ENCODE measurements at places on chromosomes 4 and X.

DNA sequence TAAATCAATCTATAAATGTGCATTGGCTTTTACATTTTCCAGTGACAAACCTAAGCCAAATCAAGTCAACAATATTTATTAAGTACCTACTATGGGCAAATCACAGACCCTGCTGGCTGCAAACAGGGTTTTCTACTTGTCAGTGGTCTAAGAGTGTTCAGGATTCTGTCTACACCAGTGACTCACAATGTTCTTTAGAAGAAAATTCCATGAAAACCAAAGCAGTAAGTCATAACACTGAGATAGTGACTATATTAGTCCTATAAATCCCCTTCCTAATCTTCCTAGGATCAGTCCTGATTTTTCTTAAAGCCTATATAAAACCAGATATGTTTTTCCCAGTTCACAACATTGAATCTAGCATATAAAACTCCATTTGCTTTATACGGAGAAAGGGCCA is 69.7 kb downstream of the PPP3CA start:
- H3K27ac ChIP-seq = no peak overlapping the region
- no peak for DNase-seq
- H3K36me3 ChIP-seq = no peaks in the 10 kb centered on the region
- no peaks in the 10 kb centered on the region for H3K27me3 ChIP-seq
- peaks cover 10% of the 10 kb centered on the region for H3K4me1 ChIP-seq

- DNase-seq = no peak
- no peaks in the 10 kb centered on the region for H3K4me1 ChIP-seq
- H3K27me3 ChIP-seq = no peaks in the 10 kb centered on the region
- H3K4me3 ChIP-seq = no peak overlapping the region
These were observed 17.9 kb downstream of the OCRL start for GRCh38 chrX:129557844-129558480.

DNA sequence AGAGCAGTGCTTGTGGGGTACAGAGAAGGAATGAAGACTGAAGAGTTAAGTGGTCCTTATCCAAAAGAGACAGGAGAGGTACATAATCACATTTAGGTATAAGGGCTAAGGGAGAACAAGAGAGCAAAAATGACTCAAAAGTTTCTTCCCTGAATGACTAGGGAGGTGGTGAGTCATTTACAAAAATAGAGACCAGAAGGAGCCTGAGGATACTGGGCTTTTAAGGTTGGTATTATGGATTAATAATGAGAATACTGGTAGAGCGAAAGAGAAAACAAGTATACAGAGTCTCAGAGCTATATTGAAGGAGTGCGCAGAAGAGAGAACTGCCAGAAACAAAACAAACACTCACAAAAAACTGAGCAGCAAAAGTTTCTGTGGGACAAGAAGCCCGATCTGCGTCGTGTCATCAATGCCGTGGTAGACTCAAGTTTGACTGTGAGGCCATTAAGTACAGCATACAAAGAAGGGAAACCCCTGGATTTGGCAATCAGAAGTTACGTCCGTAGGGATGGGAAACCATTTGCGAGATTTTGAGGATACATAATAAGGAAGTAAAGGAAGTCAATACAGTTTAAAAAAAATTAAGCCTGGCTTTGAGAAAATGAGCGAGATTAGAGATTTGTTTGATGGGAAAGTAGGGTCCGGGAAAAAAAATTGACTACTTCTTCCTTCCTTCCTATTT is 129.1 kb upstream of the STIM2 start:
- no peaks in the 10 kb centered on the region for H3K27me3 ChIP-seq

- no peaks in the 10 kb centered on the region for H3K27me3 ChIP-seq
- H3K4me3 ChIP-seq = no peak overlapping the region
- no peak for DNase-seq
- no peak overlapping the region for H3K27ac ChIP-seq
These were observed 36.9 kb upstream of the ATOH1 start for GRCh38 chr4:93791570-93792195.

DNA sequence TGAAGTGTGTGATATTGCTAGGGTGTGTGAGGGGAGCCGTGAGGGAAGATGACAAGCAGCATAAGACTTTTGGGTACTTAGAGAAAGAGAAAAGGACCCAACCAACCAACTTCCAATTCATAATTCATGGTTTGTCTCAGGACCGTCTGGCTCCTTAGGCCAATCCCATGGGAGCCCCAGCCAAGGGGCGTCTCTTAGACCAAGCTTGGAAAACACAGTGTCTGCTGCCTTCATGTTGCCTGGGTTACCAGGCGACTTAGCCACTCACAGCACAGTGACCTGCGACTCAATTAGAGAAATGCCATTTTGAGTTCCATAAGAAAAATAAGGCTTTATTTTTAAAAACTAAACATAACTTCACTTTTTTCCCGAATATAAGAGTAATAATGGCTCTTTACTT is 32.7 kb downstream of the BST1 start:
- no peak overlapping the region for H3K4me3 ChIP-seq
- no peak for DNase-seq
- H3K36me3 ChIP-seq = no peaks in the 10 kb centered on the region
